ENCODE measurements at places on chromosomes 6 and 20.

GRCh38 chr6:30360139-30360538, 15.2 kb downstream of the RPP21 start:
- no peak for DNase-seq

DNA sequence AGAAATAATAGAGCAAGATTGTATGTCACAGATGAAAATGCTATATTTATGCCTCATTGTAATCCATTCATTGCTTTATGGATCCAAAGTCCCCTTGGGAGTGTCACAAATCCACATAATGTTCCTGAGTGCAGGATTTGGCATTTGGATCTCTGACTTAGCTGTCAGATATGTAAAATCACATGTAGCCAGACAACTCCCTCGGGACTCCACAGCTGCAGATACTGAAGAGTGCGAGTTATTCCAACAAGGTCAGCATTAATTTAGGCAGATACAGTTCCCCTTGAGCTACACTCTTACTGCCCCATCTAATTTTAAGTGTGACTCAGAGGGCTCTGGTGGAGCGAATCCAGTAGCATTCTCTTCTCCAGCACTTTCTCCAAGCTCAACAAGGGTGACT, 433.2 kb downstream of the CD83 start:
- DNase-seq = no peak

DNA sequence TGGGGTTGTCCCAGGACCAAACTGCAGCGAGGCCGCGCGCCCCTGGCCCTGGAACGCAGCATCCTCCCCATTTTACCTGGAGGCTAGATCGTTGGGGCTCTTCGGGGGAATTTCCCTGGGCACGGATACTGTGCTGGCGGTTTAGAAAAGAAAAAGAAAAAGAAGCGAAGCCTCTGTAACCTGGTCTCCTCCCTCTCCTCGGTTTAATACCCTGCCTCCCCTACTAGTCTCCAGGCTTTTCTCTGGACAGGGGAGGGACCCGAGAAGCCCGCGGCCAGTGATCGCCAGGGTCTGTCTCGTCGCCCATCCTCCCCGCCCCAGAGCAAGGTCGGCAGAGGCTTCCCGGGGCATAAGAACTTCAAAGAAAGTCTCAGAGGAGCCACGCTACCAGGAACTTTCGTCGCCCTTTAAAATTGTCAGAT, 6.1 kb upstream of the LAMP5 start:
- no peak for DNase-seq

GRCh38 chr6:106925948-106926347, 48.6 kb downstream of the CD24 start:
- no peak for DNase-seq

GRCh38 chr6:26550250-26550993, 12.3 kb downstream of the HMGN4 start:
- peak; percentile 61 for DNase-seq

DNA sequence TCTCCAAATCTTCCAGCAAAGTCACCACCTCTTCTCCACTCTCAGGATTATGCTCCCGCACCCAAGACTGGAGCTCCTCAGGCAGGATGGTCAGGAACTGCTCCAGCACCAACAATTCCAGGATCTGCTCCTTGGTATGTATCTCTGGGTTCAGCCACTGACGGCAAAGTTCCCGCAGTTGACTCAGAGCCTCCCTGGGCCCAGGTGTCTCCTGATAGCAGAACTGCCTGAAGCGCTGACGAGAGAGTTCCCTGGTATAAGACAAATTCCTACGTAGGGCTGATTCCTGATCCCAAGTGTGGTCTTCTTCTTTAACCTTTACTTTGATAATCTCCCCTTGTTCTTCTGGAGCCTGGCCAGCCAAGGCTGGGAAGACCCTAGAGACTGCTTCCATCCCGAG, 60.6 kb downstream of the GPX5 start:
- no peak for DNase-seq

DNA sequence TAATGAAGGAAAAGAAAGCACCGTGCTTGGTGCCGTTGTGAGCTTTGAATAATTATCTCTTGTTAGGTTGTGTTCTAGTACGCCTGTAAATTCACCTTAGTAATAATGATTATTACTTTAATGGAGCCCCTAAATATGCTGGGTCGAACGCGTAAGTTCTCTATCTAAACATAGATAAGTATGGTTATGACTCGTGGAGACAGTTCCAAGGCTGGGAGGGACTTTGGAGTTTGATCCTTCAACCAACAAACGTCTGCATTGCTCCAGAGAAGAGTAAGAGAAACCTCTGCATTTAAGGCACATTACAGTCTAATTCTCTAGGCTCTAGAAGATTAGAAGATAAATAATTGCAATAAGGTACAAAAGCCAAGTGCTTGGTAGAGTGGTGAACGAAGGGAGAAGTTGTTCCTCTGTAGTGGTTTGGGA, 514 bp downstream of the ACOT13 start:
- DNase-seq = no peak

DNA sequence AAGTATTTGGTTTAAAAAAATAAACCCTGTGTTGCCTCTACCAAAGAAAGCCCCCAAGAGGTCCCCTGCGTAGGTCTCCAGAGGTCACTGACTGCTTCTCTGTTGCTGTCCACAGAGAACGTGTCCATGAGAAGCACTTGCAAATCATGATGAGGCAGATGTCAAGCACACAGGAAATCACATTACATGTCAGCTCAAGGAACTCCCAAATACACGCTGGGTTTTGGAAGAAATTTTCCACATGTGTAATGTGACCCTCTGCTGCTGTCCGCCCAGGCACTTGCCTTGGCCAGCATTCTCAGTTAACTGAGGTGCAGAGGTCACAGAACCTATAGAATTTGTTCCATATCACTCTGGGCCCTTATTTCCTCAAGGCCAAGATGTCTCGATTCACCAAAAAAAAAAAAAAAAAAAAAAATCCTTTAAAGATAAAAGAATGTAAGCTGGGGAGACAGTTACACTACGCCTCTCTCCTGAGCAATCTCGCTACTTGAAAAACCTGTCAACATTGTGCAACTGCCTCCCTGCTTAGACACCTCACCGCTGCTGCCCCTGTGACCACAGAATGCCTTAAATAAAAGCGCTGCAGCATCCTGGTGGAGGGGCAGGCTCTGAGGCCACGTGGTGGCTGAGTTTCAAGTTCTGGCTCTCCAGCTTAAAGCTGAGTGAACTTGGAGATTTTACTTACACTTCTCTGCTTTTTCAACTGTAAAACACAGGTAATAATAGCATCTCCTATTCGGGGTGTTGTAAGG, 42.3 kb downstream of the SLC22A23 start:
- peak; percentile 29 for DNase-seq

DNA sequence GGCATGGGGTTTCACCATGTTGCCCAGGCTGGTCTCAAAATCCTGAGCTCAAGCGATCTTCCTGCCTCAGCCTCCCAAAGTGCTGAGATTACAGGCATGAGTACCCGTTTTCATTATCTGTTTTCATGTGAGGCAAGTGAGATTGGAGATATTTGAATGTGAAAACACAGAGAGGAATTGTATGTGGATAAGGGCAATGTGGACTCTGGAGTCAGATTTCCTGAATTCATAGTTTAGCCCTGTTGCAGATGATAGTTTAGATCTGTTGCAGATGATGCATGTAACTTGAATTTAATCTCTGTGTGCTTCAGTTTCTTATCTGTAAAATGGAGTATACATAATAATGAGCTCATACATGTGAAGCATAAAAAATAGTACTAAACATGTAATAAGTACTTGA, 3.7 kb downstream of the SMPDL3A start:
- DNase-seq = no peak

- no peak for DNase-seq
Observed at GRCh38 chr20:49420811-49421295, 61.6 kb downstream of the KCNB1 start.

DNA sequence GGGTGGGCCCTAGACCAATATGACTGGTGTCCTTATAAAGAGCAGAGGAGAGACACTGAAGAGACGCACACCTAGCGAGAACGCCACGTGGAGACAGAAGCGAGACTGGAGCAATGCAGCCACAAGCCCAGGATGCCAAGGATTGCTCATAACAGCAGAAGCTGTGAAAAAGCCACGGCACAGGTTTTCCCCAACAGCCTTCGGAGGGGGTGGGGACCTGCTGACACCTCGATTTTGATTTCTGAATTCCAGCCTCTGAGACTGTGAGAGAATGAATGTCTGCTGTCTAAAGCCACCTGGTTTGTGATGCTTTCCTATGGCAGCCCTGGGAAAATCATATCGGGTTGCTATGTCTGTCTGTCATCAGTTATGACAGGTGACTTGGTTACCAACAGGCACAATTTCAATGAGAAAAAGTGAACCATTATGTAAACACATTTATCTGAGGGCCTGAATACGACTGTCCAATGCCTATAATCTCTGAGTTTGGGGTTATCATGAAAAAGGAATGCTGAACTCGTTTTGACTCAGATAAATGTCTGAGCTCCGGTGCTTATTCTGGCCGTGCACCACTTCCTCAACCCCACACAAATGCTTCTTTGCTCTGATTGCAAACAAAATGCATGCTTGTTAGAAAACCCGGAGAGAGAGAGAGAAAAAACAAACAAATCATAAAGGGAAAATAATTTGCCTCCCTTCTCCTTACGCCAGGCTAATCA, 769.7 kb downstream of the PTPRT start:
- no peak for DNase-seq

DNA sequence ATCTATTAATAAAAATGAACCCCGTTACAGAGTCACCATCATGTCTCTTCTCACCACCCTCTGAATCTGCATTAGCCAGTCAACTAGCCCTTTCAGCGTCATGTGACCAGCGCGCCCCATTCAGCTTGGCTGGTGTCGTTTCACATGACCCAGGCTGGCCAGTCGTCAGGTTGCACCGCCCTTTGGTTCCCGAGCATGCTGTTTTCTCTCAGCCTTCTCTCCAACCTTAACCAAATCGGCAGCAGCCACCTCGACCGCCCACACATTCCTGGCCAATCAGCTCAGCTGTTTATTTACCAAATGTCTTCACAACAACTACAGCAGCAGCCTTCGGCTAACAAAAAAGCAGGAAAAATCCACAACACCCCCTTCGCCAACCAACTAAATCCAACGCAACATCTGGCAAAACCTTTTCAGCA, 5.6 kb downstream of the SRSF3 start:
- peak; percentile 73 for DNase-seq

DNA sequence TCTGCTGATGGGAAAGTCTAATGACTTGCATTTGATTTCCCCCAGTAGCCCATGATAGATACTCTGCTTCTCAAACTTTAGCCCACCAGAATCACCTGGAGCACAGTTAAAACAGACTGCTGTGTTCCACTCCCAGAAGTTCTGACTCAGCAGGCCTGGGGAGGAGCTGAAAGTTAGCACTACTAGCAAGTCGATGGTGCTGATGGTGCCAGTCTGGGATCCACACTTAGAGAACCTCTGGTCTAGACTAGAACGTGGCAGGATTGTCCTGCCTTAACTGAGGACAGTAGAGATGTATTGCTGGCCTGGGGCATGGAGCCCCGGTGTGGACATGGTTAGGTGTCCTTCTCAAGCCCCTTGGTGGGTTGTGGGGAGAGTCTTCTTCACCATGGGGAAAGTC, 8.7 kb downstream of the TOX2 start:
- no peak for DNase-seq

DNA sequence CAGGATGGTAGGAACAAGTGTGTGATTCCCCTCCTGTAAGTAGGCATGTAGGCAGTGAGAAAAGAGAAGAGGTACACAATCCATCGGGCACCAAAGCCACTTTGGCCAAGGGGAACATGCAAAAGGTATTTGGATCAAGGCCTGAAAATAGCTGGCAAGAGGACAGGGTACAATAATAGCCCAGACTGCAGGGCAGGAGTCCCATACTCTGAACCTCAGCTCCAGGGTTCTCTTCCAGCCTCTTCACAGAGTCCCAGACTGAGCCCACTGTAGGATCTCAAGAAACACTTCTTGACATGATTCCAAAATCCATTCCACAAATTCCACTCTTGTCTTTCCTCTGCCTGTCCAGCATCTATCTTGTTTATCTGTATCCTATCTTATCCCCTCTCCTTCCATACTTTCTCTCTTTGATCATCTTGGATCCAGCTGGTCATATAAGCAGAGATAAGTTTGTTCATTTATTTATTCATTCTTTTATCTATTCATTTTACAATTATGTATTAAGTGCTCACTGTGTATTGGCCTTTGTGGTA, 19.7 kb downstream of the ACSS2 start:
- no peak for DNase-seq
